ENCODE measurements at places on chromosomes 4 and X.

DNA sequence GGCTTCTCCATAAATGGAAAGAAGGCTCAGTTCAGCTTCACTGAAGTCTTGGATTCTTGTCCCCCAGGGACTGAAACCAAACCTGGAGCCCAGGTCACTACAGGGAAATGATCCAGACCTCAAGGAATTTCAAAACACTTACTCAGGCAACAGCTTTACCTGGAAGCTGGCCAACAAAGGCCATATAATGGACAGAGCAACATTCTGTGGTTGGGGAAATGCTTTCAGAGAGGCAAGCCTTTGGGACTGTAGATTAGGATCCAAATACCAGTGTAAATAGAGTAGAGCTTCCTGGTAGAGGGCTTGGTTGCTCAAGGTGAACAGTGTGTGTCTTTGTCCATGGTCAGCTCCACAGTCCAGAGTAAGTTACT, 57.0 kb upstream of the PROM1 start:
- no peak for DNase-seq

DNA sequence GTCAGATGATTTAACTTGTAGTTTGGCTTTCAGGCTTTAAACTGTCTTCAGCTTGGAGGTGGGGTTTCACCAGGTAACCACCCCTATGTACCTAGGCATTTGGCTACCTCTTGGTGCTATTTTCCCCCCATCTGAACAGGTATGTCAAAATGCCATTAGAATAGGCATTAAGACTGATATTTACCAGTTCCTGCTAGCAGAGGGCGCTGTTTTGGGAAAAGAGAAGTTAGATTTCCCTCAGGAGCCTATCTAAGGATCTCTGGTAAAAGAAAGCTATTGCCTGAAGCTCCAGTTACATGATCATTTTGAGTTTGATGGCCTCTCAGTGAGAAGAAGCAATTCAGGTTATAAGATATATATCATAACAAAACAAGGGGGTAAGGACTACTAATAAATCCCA, 879.1 kb downstream of the SH3BGRL start:
- no peak for DNase-seq

DNA sequence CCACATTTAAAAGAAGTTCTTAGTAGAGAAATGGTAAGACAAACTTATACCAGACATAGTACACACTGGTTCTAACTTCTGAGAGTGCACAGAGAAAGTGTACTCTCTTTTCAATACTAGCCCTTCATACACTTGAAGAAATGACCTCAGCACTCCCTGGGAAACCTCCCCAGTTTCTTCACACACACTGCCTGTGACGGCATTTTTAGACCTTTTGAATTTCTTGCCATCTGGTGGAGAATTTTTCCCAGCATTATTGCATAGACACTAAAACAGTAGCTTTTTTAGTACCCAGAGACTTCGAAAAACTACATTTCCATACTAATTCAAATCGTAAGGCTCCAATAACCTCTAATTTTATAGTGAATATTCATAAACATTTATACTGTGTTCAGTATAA, 341.6 kb upstream of the MAOA start:
- DNase-seq = no peak

DNA sequence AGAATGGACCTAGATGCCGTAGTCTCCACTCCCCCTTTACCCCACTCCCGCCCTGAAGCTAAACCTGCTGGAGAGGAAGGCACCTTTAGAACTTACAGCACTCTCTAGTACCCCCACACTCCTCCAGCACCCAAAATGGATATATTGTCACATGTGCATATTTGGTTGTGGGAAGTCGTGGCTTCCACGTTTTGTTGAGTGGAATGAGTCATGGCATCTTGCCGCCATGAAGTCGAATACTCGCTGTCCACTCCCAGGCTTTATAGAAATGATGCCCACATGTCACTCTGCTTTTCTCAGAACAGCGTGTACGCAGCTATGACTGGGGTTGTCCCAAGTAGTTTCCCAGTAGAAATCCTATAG, 545 bp downstream of the ABCE1 start:
- no peak for DNase-seq

- DNase-seq = no peak
Measured at GRCh38 chr4:947491-947971, 15.3 kb downstream of the TMEM175 start.

GRCh38 chrX:39613482-39613995, 484.2 kb downstream of the BCOR start:
- no peak for DNase-seq

DNA sequence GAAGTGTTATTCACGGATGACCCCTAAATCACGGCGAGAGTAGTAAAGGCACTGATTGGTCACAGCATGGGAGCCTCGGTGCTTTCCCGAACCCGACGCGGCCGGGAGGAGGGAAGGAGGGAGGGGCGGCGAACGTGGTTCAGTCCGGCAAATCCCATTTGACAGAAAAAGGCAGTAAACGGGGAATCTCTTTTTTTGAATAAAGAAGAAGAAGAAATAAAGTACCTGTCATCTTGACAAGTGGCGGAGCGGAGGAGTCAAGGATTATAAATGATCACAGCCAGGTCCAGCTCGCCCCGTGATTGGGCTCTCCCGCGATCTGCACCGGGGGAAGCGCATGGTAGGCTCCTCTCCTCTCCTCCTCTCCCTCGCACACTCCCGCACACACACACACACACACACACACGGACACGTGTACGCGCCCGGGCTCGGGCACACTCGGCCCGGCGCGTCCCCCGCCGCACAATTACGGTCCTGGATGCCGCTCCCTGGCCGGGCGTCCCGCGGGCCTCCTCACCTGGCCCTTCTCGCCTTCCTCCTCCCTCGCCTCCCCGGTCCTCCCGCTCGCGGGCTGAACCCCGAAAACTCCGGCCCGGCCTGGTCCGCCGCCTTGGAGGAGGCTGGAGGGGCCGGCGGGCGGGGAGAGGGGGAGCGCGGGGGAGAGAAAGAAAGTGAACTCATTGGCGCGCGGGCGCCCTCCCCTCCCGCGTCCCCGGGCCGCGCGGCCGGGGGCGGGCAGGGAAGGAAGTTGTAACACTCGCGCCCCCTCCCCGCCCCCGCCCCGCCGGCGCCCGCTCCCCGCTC, 99.2 kb upstream of the TENM3 start:
- DNase-seq = no peak

DNA sequence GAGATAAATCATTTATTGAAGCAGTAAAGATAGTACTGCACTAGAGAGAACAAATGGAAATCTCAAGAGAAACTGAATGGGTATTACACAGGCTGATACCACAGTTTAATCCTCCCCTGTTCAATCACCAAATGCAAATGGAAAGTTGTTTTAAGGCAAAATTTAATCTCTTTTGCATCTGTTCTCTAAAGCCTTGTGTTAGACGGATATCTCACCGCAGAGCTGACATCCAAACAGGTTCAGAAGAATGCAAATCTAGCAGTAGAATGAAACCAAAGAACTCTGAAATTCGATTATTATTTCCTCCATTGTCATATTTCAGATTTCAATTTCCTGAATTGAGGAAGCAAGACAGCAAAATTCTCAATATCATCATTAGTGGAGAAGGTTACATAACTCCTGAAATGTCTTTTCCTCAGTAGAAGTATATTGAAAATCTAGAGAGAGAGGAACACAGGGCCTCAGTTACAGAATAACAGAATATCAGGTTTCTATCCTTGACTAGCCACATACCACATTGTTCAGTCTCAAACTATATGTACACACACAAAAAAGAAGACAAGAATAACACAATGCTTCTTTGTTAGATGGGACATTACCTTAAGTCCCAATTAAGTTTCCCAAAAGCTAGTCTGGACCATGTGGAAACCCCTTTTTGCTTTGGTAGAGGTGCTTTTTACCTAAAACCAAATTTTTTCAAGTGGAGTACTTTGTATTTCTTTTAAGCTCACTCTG, 94.1 kb upstream of the BANK1 start:
- no peak for DNase-seq

- no peak for DNase-seq
Measured at GRCh38 chr4:18398661-18399060, 377.1 kb upstream of the LCORL start.
